ENCODE measurements at places on chromosomes 12 and 14. TPM values are rescaled to one million over a fixed set of nuclear protein-coding genes. Genes with fewer than 3 reads are reported as not detected.

The SLCO1C1 gene
- not detected for total RNA-seq

The SLCO1B1 gene
- not detected for total RNA-seq

DNA sequence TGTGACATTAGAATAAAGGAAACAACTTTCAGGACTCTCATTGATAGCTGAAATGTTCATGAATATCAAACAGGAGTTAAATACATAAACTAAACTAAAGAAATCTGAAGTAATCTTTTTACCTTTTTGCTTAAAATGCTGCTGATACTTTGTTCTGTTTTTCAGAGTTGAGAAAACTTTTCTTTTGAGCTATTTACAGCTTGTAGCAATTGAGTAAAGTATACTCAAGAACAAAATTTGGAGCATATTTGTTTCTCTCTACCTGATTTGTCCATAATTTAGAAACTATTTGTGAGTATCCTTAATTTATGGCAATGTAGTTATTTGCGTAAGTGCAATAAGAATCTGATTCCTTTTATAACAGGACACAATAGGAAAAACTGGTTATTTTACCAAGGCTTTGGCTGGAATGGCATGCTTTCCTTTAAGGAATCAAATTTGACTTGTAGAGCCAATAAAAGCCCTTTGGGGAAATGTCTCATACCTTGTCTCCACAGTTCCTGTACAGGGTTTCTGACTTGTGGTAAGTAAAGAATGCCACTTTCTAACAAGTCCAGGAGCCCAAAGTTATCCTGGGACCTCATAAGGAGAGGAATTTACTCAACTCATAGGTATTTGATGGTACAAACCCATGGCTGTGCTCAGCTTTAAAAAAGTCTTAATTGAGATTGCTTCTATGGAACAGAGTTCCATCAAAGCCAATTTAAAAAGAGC, 195.7 kb downstream of the TMEM117 start:
- no peak for DNase-seq
- no peaks in the 10 kb centered on the region for H3K36me3 ChIP-seq
- H3K4me3 ChIP-seq = no peak overlapping the region
- H3K27ac ChIP-seq = no peak overlapping the region
- H3K27me3 ChIP-seq = no peaks in the 10 kb centered on the region

- no peaks in the 10 kb centered on the region for H3K27me3 ChIP-seq
- H3K4me3 ChIP-seq = no peak overlapping the region
- H3K36me3 ChIP-seq = no peaks in the 10 kb centered on the region
- H3K4me1 ChIP-seq = peaks cover 3% of the 10 kb centered on the region
- no peak overlapping the region for H3K27ac ChIP-seq
Observed at GRCh38 chr14:20409226-20409625, 4.1 kb downstream of the TEP1 start.

DNA sequence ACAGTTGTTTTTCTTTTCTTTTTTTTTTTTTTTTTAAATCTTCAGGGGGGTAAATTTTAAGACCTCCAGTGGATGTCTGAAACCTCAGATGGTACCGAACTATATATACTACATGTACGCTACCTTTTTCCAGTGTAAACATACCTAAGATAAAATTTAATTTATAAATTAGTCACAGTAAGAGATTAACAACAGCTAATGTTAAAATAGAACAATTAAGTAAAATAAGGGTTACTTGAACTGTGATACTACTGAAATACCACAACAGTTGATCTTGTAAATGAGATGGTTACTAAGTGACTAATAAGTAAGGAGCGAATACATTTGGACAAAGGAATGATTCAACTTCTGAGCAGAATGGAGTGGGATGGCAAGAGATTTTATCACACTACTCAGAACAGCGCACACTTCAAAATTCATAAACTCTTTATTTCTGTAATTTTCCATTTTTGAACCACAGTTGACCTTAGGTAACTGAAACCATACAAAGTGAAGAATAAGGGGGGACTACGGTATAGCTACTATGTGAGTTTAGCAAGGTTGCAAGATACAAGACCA, 80.5 kb upstream of the PCED1B start:
- H3K4me1 ChIP-seq = no peaks in the 10 kb centered on the region
- no peak overlapping the region for H3K27ac ChIP-seq
- no peaks in the 10 kb centered on the region for H3K36me3 ChIP-seq
- H3K27me3 ChIP-seq = no peaks in the 10 kb centered on the region
- DNase-seq = no peak
- H3K4me3 ChIP-seq = no peak overlapping the region

DNA sequence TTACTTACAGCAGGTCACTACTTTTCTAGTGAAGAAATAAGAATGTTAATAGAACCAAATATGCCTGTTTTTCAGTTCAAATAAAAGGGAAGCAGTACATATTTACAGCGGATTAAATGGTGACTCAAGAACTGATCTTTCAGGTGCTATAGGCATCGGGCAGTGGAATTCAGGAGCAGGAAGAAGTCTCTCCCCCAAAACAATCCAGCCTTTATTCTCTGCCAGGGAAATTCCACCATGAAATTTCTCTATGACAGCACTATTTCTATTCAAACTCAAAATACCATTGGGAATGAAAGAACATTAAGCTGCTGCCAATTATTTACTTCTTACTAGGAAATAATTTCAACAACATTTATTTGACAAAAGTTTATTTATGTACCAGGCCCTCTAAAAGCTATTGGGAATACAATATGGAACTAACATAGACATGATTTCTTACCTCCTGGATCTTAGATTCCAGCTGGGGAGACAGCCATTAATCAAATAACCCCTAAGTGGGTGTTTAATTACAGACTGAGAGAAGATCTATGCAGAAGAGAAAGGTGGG, 60.3 kb upstream of the KRR1 start:
- no peak overlapping the region for H3K4me3 ChIP-seq
- no peak overlapping the region for H3K27ac ChIP-seq
- DNase-seq = no peak
- no peaks in the 10 kb centered on the region for H3K27me3 ChIP-seq
- H3K4me1 ChIP-seq = no peaks in the 10 kb centered on the region
- no peaks in the 10 kb centered on the region for H3K36me3 ChIP-seq

Measured in neural progenitor cell (in vitro differentiated cells).